Subcutaneous preadipocyte (primary cell): ENCODE measurements at places on chromosomes 2 and 18. TPM values are rescaled to one million over a fixed set of nuclear protein-coding genes. Genes with fewer than 3 reads are reported as not detected.

The IL1RL1 gene
- total RNA-seq, result under 0.01 and 0.39 TPM in 2 replicates

The SP110 gene
- 8.4 and 17.3 TPM in 2 replicates for total RNA-seq

The CNGA3 gene
- total RNA-seq, result under 0.01 TPM in 2 replicates

The CFAP65 gene
- total RNA-seq, result 0.20 TPM in 1 of 2 replicates, not detected in the other

The TSPYL6 gene
- not detected in 2 replicates for total RNA-seq

The CCDC148 gene
- total RNA-seq, result 0.37 and 0.39 TPM in 2 replicates

The COX5B gene
- 263 and 373 TPM in 2 replicates for total RNA-seq

The QPCT gene
- total RNA-seq, result 4.4 and 6.5 TPM in 2 replicates

The TMEM18 gene
- 12.1 and 12.9 TPM in 2 replicates for total RNA-seq

The SPP2 gene
- not detected in 2 replicates for total RNA-seq

The CMPK2 gene
- 0.73 and 1.4 TPM in 2 replicates for total RNA-seq

The DRC1 gene
- total RNA-seq, result not detected in 2 replicates

The INHBB gene
- total RNA-seq, result 0.20 and 1.1 TPM in 2 replicates

The ANO7 gene
- 0.73 and 0.78 TPM in 2 replicates for total RNA-seq

The CYRIA gene
- 2.5 and 2.6 TPM in 2 replicates for total RNA-seq

The RBM43 gene
- total RNA-seq, result 3.7 and 4.1 TPM in 2 replicates

The TSHZ1 gene
- total RNA-seq, result 8.1 and 10.6 TPM in 2 replicates

The ALPI gene
- total RNA-seq, result not detected in 2 replicates

The GKN1 gene
- not detected in 2 replicates for total RNA-seq
